ENCODE measurements at places on chromosomes 3 and 15.

GRCh38 chr15:85151861-85152260 lies 170.2 kb downstream of the PDE8A start:
- no peak for DNase-seq

DNA sequence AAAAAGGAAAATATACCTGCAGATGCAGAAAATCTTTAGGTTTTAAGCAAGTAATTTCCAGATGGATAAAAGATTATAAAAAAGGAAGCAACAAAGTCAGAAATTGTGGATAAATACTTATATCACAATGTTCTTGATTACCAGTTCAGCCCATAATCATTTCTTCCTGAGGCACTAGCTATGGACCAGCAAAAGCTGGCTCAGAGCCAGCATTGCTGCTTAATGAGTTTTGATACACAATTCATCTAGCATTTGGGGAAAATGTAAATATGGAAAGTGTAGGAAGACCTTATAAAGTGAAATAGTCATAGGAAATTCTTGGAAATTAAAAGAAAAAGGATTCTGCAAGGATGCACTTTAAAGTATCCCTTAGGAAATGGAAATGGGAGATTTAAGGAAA lies 168.3 kb upstream of the GBE1 start:
- DNase-seq, result no peak

- DNase-seq, result no peak
Observed at GRCh38 chr3:106058475-106058874, 189.7 kb upstream of the CBLB start.

DNA sequence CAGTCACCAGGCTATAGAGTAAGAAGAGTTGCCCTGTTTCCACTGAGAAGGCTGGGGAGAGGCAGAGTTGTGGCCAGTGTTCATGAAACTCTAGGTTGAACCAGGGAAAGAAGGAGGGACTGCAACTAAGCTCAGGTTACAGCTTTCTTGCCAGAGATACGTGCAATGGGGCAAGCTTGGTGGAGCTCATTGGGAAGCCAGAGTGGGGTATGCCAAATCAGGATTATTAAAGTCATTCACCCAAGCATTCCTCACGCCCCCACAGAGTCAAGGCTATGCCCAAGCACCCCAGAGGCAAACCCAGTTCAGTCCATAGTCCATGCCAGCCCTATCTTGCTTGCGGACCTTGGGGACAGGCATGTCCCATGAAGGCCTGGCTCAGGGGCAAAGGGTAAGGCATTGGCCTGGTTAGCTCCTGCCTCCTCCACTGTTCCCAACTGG lies 17.6 kb downstream of the SLC6A20 start:
- DNase-seq, result no peak

DNA sequence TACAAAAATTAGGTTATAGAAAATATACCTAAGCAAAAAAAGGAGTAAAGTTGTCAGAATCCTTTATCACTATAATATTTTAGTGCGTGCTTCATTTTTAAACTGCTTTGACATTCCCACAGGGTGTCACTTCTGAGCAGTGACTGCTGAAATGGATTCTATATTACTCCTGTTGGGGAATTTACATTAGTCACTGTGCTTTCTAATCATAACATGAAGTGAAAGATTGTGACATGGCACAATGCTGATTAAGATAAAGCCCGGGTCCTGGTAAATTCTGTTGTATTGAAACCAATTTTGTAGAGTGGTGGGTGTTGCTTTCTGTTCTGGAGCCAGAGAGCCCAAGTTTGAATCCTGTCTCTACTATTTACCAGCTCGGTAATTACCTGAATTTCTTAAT lies 36.4 kb upstream of the EHHADH start:
- DNase-seq, result peak; percentile 44

GRCh38 chr3:107999215-107999775 lies 91.5 kb downstream of the CD47 start:
- DNase-seq, result no peak

GRCh38 chr15:40100123-40100946 lies 8.3 kb downstream of the BMF start:
- DNase-seq, result no peak

DNA sequence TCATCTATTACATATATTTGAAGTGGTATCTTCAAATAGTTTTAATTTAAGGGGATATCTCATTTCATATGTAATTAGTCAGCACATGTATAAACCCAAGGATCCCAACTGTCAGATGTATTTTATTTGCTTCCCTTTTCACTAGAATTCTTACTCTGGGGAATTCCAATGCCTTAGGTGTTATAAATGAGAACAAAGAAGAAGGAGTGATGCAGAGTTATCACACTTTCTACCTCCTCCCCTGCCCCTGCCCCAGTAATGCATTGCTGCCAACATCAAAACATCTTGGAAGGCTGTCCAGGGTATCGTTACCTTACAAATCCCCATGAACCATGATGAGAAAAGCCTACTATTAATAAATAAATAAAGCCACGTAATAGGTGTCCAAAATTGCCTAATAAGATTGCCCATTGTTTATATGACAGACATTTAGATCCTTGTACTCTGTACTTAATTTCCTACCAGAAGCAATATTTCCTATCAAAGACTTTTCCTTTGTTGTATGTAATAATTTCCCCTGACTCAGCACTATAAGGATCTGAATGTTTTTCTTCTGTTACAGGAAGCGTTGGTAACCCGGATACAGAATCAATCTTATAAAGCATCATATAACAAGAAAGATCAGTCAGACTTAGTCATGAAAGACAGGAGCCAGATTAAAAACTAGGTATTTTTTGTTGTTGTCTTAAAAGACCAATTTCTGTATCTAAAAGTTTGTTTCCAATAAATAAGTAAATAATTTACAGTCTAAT lies 38.8 kb downstream of the CBLB start:
- no peak for DNase-seq

- DNase-seq, result no peak
Observed at GRCh38 chr3:16834214-16834613, 50.5 kb upstream of the PLCL2 start.

- DNase-seq, result peak; percentile 22
Observed at GRCh38 chr3:113079218-113079961, 88.6 kb downstream of the GTPBP8 start.

DNA sequence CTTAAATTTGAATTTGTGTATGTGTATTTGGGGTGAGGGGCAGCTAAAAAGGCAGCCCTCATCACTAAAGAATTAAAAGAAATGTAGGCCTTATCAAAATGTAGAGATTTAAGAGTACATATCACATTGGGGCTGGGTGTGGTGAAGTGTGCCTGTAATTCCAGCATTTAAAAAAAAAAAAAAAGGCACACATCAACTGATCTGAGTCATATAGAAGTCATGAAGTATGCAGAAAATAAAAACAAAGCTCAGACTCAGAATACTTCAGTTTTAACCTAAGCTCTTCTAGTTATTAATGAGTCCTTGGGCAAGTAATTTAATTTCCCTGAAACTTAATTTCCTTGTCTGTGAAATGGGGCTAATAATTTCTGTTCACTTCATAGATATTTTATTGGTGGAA lies 31.6 kb downstream of the SLC24A1 start:
- no peak for DNase-seq

DNA sequence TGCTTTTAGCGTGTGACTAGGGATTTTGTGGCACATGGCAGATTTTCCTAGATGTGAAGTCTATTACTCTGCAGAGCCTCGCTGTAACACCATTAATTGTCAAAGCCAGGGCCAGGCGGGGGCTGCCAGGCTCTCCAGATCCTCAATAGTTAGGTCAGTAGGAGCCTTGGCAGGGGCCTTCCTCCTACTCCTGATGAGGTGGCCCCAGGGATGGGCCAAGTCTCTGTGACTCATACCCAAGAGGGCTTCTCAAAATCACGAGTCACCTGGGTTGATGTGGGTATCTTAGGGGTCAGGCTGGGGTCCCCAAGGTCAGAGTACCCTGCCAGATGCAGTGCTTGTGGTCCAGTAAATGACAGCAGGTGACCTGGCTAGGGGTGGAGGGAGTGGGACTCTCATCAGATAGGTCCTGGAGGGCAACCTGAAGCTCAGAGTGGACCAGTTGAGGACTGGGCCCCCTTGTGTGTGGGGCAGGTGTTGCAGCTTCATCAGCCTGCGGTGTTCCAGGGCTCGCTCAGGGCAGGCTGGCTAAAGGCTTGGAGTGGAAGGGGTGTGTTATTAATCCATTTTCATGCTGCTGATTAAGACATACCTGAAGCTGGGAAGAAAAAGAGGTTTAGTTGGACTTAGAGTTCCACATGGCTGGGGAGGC lies 88.5 kb upstream of the MYZAP start:
- no peak for DNase-seq

- DNase-seq, result peak; percentile 75
Observed at GRCh38 chr3:129577925-129578786, 28.3 kb downstream of the PLXND1 start.

DNA sequence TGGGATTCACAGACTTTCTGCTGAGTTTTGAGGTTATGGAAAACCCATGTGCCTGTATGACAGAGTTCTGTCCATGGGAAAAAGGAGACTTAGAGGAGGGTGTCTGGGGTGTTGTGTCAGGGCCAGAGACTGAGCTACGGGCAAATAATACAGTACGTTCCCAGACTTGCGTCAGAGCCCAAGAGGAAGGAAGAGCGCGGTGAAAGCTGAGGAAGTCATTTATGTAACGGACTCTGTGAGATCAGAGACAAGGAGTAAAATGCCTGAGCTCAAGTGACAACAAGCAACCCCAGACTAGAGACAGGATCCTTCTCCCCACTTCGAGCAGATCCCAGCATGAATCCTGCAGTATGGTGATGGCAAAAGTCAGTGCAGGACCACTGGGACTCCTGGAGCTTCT lies 368.6 kb upstream of the MCTP2 start:
- no peak for DNase-seq

- peak; percentile 49 for DNase-seq
Observed at GRCh38 chr3:107523539-107524325, 970 bp downstream of the BBX start.

GRCh38 chr3:157151627-157152026 lies 8.3 kb downstream of the CCNL1 start:
- no peak for DNase-seq

GRCh38 chr3:8962226-8962861 lies 928 bp downstream of the RAD18 start:
- DNase-seq, result no peak

DNA sequence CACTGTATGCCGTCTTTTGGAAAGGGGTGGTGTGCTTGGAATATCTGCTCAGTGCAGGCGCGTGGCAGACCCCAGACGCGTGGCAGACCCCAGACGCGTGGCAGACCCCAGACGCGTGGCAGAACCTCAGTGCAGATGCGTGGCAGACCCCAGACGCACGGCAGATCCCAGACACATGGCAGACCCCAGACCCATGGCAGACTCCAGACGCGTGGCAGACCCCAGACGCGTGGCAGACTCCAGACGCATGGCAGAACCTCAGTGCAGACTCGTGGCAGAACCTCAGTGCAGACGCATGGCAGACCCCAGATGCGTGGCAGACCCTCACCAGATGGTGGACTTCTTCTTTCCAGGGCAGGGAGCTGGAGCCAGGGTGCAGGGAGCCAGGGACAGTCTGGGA lies 637 bp upstream of the MUC4 start:
- no peak for DNase-seq

DNA sequence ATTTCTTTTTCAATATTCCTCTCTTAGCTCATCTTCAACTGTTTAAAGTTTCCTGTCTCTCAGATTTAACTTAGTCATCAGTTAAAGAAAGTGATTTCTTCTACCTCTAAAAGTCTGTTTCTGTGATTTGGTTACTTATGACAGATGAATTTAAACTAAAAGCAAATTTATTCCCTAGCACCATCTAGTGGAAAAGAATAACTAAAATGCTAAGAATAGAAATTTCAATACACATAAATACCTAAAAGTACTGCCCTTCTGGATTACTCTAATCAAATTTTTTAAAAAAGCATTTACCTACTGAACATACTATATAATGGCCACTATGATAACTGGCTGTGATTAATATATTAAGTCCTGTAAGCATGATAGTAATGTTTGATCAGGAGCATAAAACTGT lies 14.0 kb upstream of the ZCWPW2 start:
- DNase-seq, result no peak

DNA sequence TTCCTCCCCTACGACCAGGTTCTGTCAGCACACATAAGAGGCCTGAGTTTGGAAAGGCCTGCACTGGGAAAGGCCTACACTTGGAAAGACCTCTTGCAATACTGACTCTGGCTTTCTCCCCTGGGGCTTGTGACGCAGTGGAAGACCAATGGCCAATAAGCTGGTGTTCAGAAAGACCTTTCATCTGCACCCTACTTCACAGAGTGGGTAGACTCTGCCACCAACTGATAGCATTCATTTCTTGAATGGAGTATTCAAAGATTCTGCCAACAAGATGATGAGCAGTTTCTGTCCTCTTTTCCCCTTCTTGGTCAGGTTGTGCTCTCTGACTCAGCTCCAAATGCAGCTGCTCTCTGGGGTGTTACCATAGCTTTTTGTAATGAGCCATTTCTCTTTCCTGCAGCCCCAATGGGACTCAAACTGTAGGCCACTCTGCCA lies 48.8 kb downstream of the TIPARP start:
- DNase-seq, result no peak

GRCh38 chr15:97729270-97729669 lies 231.2 kb upstream of the ARRDC4 start:
- no peak for DNase-seq

DNA sequence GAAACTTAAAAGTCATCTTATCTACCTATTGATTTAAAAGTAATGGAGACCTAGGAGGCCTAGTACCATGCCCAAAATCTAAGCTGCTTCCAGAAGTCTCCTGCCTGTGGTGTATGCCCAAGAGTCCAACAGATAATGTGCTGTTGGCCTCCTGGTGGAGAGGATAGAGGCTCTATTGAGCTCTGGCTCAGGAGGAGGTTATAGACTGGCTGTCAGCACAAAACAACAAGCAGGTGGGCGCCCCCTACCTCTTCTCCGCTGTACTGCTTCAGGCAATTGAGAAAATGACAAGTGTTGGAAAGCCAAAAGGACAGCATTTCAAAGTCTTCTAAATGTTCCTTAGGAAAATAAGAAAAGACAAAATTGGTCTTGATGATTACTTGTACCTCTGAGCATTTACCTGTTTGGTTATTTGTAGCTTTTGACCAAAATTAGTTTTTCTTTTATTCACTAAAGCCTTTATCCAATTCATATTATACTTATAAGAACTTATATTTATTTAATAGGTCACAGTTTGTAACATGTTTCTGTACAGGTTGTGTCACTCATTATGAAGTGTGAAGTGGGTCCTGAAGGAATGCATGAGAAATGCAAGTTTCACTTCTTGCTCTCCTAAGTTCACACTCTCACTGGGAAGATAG lies 17.2 kb upstream of the GNB5 start:
- peak; percentile 70 for DNase-seq

DNA sequence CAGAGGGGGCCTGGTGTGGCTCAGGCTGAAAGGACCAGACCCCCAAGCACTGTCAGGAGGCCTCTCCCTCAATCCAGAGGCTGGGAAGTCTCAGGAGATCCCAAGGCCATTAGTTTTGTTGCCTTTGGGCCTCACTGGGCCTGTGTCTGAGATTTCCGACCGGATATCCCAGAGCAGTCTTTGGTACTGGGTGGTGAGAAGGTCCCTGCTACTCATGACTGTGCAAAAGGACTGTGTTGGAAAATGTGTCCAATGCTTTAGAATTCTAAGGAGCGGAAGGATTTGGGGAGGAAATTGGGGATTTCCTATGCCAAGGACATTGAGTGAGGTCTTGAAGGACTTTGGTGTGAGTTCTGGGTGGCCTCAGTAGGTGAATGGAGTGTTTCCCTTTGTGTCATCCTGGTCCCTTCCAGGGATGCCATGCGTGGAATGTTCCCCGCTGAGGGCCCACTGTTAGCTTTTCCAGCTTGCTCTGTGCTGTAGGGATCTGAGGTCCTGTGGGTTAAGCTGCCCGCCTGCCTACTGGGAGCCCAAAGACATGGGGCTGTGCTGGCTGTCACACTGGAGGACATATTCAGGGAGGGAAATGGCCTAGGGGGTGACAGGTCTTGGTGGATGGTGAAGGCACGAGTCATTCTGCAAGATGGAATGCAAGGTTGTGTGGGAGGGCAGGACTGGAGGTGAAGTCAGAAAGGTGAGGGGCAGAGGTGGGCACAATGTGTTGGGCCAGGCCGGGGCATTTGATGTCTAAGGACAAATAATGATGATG lies 16.4 kb downstream of the SMAD6 start:
- DNase-seq, result no peak

Data from GM13976 (cell line).